IMR-90 (cell line): ENCODE measurements at places on chromosomes 3 and 15. TPM values are rescaled to one million over a fixed set of nuclear protein-coding genes. Genes with fewer than 3 reads are reported as not detected.

DNA sequence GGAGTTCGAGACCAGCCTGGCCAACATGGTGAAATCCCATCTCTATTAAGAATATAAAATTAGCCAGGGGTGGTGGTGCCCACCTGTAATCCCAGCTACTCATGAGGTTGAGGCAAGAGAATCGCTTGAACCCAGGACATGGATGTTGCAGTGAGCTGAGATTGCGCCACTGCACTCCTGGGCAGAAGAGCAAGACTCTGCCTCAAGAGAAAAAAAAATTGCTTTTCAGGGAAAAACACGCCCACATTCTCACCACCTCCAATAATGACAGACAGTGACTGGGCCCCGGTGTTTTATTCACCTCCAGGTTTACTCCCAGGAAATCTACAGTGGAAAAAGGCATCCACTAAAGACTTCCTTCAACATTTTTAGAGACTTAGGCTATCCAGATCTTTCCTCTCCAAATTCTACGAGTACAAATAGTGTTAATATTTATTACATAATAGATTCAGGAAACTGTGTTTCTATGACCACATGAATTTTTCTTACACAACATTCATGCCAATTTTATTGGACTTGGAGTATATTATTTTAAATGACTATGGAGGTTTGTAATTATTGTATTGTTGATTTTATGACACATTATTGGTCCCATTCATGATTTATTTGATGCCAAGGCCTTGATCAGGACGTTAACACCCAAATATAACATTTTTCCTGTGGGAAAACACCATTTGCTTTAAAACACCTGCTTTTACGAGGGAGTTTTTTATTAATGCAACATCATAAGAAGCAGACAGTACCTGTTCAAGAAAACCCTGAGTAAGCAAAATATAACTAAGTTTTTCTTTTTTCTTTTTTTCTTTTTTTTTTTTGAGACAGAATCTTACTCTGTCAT lies 26.6 kb downstream of the IGF2BP2 start:
- no peak for DNase-seq
- H3K4me3 ChIP-seq: no peak overlapping the region
- H3K27ac ChIP-seq: no peak overlapping the region
- peaks cover 4% of the 10 kb centered on the region for H3K36me3 ChIP-seq

DNA sequence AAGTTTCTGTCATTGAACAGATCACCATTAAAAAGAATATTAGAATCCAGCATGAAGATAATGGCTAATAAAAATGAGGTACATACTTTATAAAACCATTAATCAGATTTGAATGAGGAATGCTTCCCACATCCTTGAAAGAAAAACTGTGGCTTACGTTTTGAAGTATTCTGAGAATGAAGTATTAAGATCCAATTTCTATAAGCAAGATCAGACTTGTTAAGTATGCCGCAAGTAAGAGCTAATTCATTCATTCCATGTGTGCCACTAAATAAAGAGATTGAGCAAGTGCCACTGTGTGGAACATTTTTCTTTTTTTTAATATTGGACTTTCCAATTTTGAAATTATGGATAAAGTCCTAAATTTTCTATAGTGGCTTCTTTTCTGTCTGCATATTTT lies 30.6 kb downstream of the NMD3 start:
- peaks cover 34% of the 10 kb centered on the region for H3K36me3 ChIP-seq
- H3K4me1 ChIP-seq: peaks cover 8% of the 10 kb centered on the region
- H3K27me3 ChIP-seq: no peaks in the 10 kb centered on the region
- H3K4me3 ChIP-seq: no peak overlapping the region

DNA sequence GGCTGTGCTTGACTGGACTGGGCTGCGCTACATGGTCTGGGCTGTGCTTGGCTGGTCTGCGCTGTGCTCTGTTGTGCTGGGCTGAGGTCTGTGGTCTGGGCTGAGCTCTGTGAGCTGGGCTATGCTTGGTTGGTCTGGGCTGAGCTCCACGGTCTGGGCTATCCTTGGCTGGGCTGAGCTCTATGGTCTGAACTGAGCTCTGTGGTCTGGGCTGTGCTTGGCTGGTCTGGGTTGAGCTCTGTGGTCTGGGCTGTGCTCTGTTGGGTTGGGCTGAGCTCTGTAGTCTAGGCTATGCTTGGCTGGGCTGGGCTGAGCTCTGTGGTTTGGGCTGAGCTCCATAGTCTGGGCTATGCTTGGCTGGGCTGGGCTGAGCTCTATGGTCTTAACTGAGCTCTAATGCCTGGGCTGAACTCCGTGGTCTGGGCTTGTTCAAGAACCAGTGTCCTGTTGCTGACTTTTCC lies 92.0 kb downstream of the PLXNA1 start:
- no peaks in the 10 kb centered on the region for H3K4me1 ChIP-seq
- H3K27me3 ChIP-seq: peaks cover 17% of the 10 kb centered on the region
- H3K4me3 ChIP-seq: no peak overlapping the region

DNA sequence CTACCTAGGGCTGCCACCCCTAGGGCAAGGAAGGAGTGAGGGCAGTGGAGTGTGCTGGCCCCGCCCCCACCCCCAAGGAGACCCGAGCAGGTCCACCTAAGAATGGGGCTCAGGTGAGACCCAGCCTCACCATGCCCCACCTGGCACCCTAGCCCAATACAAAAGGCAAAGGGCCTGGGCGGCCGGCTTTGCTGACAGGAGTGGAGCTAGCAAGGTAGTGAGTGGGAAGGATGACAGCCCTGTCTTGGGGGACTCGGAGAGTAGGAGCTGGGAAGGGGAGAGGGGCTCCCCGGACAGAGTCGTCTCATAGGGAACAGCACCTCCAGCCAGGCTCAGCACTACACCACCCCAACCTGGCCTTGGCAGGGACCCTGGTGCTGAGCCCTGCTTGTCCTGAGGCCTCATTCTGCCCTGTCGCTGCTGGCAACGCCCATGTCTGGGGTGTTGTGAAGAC lies 12.1 kb downstream of the C15orf39 start:
- peaks cover 42% of the 10 kb centered on the region for H3K36me3 ChIP-seq
- H3K4me1 ChIP-seq: no peaks in the 10 kb centered on the region
- DNase-seq: no peak
- no peak overlapping the region for H3K27ac ChIP-seq
- no peaks in the 10 kb centered on the region for H3K27me3 ChIP-seq

Gene EAF1
- 19.7 and 21.3 TPM in 2 replicates for total RNA-seq
